ENCODE measurements at places on chromosomes 6 and 20.

DNA sequence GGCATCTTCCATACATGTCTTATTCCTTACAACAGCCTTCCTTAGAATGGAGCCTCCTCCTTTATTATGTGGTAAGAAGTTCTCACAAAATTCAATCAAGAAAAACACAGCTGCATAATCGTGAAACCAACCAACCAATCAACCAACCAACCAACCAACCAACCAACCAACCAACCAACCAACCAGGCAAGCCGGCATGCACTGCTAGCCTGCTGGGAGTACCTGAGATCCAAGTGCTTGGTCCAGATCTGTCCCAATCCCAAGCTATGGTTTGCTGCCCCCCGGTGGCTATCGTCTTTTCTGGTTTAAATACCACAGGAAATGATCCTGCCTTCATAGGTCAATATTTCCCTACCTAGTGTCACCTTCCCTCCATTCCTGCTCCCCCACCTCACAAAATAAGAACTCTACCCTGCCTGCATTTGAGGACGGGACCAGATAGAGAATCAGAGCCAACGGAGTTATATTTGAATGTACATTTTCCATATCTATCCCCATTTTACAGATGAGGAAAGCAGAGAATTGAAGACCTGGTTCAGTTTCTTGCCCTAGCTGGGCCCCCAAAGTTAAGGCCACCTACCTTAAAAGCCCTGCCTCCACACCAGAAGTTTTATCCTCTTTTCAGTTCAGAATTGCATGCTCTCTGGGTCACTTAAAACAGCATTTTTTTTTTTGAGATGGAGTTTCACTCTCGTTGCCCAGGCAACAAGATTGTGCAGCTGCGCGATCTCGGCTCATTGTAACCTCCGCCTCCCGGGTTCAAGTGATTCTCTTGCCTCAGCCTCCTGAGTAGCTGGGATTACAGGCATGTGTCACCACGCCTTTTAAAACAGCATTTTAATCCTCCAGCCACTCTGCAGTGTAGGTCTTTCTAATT lies 27.1 kb downstream of the RAB44 start:
- peak; percentile 71 for DNase-seq

DNA sequence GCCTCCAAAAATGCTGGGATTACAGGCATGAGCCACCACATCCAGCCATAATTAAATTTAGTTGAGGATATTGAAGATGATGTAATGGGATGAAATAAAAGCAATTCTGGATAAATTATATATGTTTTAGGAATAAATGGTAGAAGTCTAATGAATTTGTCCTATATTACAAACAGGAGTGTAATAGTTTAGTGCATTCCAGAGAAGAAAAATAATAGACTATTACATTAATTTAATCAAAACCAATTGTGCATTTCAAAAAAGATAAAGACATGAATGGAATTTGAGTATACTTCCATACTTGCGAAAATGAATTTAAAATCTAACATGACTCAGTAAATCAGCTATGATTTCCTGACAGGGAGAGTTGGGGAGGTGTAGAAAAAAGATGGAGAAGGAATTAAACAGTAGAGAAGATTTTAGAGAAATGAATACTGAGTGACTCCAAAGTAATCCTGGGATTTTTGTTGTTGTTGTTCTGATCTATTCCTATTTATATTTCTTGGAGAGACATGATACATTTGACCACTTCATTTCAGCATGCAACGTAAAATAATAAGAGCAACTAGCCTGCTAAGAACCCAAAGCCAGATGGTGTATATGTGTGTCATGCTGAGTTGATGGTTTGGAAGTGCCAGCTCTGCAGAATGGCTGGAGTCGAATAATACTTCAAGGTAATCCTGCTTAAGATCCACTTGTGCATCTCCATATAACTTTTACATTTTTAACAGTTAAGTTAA lies 67.4 kb downstream of the AIG1 start:
- DNase-seq, result no peak

GRCh38 chr20:57964011-57964862 lies 254.4 kb upstream of the PMEPA1 start:
- DNase-seq, result no peak

GRCh38 chr6:108051481-108051880 lies 23.1 kb downstream of the OSTM1 start:
- DNase-seq, result no peak

DNA sequence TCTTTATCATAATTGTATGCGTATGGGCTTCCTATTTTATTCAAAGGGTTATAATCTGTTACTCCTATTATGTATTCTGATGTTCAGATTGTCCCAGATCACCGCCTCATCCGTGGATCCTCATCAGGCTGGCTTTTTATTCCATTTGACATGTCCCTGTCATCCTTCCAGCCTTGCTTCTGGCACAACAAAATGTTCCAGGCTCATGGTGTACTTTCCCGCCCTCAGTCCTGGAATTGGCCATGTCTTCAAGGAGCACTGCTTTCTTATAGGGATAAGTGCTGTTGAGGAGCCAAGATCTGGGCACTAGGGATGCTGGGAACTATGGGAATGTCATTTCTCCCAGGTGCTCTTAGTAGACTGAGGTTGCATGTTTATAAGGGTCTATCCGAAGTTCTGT lies 207.8 kb downstream of the JARID2 start:
- no peak for DNase-seq

DNA sequence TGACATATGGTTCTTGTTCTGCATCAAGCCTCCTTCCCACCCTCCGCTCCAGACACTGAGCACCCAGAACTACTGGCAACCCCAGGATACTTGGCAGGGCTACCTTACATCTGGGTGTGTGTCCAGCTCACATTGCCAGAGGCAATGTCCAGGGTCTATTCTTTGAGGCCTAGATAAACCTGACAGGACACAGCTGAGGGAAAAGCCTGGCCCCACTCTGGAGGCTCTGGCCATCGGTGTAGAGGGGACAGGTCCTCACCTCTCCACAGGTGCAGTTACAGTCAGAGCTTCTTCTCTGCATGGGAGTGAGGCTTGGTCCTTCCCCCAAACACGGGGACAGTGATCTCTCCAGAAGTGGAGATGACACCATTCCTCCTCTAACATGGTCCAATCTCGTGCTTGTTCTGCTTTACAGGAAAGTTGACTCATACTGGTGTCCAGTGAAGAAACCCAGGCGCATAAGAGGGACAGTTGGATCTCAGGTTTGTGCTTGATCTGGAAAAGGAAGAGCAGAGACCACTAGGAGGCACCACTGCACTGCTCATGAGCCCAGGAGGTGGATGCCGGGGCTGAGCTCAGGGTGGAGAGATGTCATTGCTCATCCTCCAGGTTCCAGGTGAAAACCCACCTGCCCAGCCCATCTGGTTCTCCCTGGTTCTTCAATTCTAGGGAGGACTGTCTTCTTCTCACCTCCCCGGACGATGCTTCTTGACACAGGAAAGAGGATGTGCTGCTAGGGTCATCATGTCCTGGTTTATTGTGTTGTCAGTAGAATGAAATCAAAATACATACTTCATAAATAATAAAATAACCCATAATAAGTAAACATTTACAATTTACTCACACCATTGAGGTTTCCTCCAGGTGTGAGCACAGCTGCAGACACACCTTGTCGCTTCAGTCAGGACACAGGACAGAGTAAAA lies 14.7 kb downstream of the HLA-F start:
- peak; percentile 70 for DNase-seq

DNA sequence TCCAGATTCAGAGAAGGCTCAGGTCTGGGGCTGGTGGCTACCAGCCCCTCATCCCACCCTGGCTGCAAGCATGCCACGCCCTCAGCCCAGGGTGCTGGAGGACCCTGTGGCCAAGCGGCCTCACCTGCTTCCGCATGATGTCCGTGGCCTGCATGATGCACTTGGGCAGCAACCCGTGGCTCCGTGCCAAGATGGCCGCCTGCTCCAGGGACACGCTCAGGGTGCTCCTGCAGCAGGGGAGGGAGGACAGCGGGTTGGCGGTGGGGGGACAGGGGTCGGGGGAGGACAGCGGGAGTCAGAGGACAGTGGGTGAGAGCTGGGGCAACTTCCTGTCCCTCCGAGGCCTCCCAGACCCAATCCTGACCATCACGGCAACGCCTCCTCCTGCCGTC lies 200.1 kb downstream of the PREX1 start:
- DNase-seq, result no peak

GRCh38 chr20:56353356-56353755 lies 5.4 kb upstream of the FAM210B start:
- DNase-seq, result no peak

- no peak for DNase-seq
Measured at GRCh38 chr6:157050537-157051265, 272.6 kb downstream of the TMEM242 start.

- DNase-seq, result peak; percentile 8
Measured at GRCh38 chr6:73739096-73739495, 43.1 kb downstream of the CD109 start.

- no peak for DNase-seq
Measured at GRCh38 chr6:169775321-169775720, 23.9 kb downstream of the ERMARD start.

DNA sequence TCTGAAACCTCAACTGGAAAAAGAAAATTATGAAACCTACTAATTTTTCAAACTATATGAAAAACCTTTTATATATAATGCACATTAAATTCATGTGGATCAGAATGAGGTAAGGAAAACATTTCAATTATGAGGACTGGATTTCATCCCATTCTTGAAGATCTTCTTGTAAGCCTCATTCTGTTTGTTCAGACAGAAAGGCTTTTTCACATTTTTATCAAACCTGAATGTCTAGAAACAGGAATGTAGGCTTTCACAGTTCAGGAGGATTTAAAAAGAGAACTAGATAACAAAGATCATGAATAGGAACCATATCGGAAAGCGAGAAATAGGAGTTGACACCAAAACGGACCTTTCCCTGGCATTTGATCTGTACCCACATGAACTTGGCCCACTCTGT lies 192.5 kb upstream of the KCNK16 start:
- DNase-seq, result no peak

Data from nephron progenitor cell (in vitro differentiated cells).